ENCODE measurements at places on chromosomes 7 and 10.

GRCh38 chr10:72097448-72098300 lies 9.3 kb upstream of the SPOCK2 start:
- DNase-seq, result no peak

DNA sequence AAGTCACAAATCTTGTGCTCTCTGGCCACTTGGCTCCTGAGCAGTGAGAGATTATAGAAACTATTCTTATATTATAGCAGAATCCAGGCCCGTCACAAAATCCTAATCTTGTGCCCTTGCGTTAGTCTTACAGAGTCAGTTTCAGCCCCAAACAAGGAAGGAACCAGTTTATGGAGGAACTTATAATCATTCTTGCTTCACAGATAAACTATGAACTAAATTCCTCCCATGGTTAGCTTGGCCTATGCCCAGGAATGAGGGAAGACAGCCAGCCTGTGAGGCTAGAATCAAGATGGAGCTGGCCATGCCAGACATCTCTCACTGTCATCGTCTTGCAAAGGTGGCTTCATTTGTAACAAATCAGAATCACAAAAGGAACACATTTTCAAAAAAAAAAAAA lies 199.7 kb upstream of the PITRM1 start:
- DNase-seq, result no peak

DNA sequence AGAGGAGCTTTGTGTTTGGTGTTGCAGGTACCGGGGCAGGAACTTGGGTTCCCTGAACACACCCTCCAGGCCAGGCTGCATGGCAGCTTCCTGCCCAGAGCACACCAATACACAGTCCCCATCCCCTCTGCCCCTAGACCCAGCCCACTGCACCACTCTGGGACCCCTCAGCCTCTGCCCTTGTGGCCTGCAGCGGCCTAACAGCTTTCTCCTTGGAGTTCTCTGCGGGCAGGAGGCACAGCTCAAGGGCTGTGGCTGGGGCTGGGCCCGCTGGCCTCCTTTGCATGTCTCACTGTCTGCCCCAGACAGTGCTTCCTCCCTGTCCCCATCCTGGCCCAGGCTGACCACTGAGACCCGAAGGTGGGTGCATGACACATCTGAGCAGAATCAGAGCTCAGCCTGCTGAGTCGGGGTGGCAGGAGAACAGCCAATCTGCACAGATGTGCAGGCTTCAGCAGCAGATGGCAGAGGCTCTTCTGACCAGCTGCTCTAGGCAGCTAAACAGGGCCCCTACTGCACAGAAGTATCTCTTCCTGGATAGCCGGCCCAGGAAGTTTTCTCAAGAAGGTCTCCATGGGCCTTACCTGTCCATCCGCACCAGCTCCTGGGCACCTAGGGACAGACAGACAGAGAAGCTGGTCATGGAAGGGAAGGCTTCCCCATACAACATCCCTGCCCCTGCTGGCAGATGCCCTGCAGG lies 20.8 kb downstream of the VSIR start:
- no peak for DNase-seq

DNA sequence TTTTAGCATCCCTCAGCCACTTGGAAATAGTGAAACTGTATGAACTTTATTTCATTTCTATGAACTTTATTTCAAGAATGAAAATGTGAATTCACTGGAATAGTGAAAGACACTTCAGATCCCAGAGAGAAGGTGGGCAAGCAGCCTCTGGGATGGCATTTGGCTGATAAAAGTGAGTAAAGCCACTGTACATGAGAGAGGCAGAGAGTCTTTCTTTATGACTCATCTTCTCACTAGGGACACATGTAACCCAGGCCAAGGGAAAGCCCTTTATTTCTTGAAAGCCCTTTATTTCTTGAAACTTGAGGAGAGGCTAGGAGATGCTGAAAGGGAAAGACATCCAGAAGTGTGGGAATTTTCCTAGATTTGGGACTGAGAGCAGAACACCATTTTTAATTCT lies 148.9 kb upstream of the SMIM30 start:
- DNase-seq, result no peak

DNA sequence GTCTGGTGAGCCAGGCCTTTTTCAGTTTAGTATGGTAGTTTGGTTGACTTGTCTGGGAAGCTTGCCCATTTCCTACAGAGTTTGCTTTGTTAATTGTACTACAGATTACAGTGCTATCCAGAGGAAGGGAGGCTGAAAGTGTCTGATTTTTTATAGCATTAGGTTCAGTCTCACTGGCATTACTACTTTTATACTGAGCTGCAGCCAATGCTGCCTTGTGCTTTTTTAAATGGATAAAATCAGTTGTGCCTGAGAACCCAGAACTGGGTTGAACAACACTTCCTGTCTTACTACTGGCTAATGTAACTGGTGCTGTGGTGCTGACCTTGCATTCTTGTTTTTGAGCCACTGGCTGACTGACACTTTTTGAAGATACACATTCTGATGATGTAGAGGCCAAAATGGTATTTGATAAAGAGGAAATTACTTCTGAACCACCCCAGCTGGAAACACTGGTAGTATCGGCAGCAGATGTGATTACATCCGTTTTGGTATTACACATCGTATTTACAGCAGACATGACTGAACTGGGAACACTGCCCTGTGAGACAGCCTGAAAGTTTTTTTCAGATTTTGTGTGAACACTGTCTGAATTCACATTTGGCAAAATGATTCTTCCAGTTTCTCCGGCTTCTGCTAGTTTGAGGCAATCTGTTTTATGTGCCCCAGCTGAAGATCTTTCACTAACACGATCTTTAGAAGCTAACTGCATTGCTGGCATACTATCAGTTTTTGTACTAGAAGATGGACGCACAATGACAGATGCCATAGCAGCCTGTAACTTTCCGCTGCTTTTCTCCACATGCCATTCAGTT lies 74.1 kb downstream of the NRBF2 start:
- no peak for DNase-seq

DNA sequence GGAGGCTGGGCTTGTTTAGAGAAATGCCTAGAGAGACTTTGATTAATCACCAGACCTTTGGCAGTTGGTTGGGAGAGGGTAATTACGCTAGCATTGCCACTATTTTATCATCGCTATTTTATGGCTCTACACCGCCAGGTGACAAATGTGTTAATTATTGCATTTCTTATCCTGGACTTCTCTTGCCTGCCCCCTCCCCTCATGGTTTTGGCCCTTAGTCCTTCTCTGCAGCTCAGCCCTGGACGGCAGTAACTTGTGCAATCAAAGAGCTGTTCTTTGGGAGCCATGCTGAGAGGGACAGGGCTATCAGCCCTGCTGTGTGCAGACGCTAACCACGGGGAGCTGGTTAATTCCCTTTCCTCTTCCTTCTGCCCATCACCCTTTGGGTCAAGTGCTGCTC lies 585.0 kb downstream of the AUTS2 start:
- no peak for DNase-seq

DNA sequence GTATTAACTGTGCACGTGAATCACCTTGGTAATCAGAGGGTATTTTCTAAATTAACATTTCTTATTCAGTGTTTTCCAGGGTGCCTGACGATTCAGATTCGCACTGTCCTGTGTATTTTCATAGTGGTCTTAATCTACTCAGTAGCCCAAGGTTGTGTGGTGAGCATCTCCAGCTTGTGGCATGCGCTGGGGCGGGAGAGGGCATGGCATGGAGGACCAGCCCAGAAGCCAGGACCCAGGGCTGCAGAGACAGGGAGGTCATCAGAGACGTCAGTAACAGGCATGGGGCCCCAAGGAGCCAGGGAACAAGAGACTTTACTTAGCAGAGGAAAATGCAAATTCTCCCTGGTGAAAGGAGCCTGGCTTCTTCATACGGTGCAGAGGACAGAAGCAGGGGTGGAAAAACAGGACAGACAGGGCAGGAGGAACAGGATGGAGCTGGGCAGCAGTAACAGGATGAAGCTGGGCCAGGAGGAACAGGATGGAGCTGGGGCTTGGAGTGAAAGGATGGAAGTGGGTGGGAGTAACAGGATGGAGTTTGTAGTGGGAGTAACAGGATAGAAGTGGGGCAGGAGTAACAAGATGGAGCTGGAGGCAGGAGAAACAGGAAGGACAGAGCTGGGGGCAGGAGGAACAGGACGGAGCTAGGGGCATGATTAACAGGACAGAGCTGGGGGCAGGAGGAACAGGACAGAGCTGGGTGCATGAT lies 110.9 kb downstream of the ADCY1 start:
- DNase-seq, result no peak

DNA sequence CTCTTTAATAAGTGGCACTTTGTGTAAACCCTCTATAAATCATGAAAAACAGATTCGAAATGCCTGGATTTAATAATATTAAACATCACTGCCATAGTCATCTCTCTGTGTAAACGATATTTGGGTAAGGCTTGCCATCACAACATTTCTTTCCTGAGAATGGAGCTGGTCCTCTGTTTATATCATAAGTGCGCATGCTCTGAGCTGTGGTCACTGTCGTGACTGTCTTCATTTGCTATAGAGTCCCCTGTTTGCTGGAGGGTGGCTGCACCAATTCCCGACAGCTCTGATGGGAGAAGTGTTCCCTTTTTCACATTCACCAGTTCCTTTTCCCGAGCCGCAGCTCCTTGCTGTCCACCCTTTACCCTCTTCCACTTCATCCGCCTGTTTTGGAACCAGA lies 50.4 kb upstream of the AGMO start:
- no peak for DNase-seq

GRCh38 chr7:133623721-133624120 lies 370.8 kb downstream of the EXOC4 start:
- DNase-seq, result no peak

DNA sequence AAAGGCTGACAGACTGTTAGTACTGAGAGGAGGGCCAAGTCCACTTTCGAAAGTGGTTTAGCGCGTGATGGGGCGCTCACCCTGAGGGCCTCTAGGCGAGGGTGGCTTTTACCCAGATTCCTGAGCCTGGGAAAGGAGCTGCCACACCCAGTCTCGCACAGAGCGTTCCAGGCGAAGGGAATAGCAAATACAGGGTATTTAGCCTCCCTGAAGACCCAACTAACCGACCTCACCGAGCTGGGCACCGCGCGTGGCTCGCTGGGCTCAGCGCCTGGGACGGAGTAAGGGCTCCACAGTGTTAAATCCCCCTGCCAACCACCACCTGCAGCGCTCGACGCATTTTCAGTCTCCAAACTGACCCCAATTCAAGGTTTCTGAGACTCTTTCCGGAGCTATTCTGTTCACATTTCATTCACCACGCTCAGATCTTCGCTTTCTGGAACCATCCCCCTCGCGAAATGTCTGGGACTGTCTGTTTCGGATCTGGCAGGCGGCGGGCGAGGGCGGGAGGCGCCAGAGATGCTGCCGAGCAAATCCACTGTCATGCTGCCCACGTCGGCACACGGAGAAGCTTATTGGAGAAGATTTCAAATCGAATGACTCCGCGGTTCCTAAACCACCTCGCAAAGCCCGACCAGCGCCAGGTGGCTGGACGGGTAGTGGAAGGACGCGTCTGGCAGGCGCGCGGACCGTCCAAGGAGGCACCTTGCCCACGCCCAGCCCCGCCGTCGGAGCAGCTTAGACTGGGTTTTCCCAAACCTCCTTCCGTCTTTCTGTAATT lies 1.4 kb upstream of the OSBPL3 start:
- DNase-seq, result peak; percentile 42

GRCh38 chr7:931871-932650 lies 22.4 kb downstream of the ADAP1 start:
- no peak for DNase-seq

DNA sequence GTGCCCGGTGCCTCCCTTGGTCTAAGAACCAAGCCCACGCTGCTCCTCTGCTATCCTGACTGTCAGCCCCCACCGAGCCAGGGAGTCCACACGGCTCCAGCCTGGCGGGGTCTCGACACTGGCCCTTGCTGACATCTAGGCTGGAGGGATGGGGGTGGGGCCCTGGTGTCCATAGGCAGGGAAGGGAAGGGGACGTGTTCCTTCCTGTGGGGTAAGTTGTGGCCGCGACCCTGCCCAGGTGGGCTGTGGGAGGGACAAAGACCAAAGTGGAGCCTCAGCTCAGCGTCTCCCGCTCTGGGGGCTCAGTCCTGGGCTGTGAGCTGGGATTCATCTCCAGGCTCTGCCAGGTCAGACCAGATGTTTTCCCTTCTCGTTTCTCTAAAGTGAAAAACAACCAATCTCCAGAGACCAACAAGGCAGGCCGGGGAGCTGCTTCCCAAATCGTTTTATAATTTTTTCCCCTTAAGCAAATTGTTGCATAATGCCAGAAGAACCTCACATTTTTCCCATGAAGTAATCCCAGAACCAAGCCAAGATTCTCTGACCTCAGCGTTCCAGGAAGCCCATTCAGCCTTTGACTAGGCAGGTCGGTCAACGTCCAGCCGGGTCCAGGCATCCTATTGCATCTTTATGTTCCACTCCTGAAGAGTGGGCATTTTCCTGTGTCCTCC lies 101.2 kb downstream of the RGS10 start:
- DNase-seq, result no peak

- DNase-seq, result no peak
Observed at GRCh38 chr7:27593226-27593625, 69.5 kb downstream of the HIBADH start.

GRCh38 chr10:69403519-69403918 lies 13.2 kb downstream of the TACR2 start:
- no peak for DNase-seq

DNA sequence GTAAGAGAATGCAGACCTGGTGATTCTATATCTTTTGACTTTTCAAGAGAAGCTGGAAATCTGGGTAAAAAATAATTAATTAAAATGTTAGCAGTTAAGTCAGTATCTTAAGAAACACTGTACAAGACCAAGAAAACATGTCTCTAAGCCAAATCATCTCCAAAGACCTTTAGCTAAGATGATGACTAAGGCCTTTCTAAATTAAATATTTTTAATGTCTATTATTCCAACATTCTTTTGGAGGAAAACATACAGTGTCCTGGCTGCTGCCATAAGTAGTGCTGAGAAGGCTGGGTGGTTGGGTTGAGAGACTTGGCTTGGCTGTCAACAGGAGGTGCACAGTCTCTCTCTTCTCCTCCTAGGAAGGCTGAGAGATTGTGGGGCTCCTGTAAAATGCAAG lies 20.3 kb downstream of the STARD3NL start:
- DNase-seq, result no peak

- no peak for DNase-seq
Observed at GRCh38 chr10:72173619-72174296, 42.1 kb upstream of the ANAPC16 start.

DNA sequence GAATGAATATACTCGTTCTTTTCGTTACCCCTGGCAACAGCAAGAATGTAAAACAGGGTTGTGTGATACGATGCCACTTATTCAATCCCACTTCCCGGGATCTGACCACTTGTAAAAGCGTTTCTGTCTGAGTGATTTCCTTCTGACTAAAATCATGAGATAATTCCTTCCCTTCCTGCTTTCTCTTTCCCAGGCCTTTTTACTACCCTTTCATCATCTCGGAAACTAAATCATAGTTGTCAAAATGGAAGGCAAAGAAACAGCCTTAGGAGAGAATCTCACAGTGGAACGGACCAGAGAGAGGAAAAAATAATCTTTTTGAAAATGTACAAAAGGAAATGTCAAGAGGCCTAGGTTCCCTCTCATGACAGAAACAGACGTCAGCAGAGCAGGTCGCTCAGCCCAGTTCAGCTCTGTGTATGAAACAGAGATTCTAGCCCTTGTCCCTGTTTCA lies 29.8 kb downstream of the DIP2C start:
- no peak for DNase-seq

GRCh38 chr10:66095610-66096009 lies 830.2 kb upstream of the LRRTM3 start:
- DNase-seq, result no peak

Measured in omental fat pad (tissue), 4 donors.